ENCODE measurements at places on chromosomes 1 and 21.

GRCh38 chr1:26779098-26779668 lies 8.6 kb upstream of the PIGV start:
- peaks cover 79% of the 10 kb centered on the region for H3K36me3 ChIP-seq
- no peak overlapping the region for H3K4me3 ChIP-seq
- no peaks in the 10 kb centered on the region for H3K27me3 ChIP-seq
- peak overlapping the region; percentile 22 for H3K27ac ChIP-seq
- peaks cover 22% of the 10 kb centered on the region for H3K4me1 ChIP-seq

DNA sequence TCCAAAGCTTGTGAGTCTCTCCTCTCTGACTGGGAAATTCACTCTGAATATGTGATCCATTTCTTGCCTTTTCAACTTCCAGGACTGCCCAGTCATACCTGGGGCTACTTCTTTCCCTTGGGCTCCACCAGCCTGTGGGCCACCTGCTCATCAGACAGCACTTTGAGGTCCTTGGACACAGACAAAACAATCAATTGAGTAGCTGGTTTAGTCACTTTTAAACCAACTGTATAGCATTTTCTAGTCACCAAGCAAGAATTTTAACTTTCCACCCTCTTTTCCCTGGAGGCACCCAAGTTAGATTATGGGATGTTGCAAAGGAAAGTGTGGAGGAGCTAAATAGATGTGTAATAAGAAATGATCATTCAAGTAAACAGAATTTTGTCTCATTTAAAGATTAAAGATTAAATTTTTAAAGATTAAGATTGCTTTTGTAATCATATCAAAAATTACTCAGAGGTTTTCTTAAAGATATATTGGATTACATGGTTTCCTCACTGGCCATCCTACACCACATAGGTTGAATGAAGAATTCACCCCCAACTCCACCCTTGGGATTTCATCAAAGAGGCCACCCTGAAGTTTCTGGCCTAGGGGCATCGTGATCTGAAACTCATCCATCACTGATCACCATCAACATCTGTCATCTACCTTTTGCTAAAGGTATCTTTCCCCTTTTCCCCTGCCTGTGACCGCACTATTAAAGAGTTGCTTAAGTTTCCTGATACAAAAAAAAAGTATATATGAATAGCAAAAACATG lies 219.2 kb upstream of the NR5A2 start:
- no peak overlapping the region for H3K27ac ChIP-seq
- no peaks in the 10 kb centered on the region for H3K36me3 ChIP-seq
- H3K4me3 ChIP-seq, result no peak overlapping the region
- H3K27me3 ChIP-seq, result no peaks in the 10 kb centered on the region

- peak overlapping the region; percentile 37 for H3K27ac ChIP-seq
- H3K36me3 ChIP-seq, result peaks cover 55% of the 10 kb centered on the region
- no peak for DNase-seq
- peaks cover 46% of the 10 kb centered on the region for H3K4me1 ChIP-seq
These were observed 25.0 kb downstream of the RCSD1 start for GRCh38 chr1:167654975-167655575.

DNA sequence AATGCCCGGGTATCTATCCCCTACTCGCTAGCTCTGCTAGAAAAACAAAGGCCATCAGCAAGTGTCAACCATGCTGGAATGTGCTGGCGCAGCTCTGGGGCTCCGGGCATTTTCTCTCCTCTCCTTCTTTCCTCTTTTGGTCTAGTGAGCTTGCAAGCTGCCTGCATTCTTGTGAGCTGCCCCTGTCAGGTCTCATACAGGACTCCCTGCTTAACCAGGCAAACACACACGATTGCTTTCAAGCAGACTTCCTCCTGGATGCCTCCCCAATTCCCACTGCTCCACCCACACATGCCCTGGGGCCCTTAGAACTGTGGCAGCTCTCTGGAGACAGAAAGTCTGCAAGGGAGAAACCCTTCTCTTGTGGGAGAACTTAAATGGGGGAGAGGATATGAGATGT lies 35.7 kb upstream of the SUCO start:
- DNase-seq, result no peak
- H3K4me1 ChIP-seq, result no peaks in the 10 kb centered on the region
- H3K27ac ChIP-seq, result no peak overlapping the region
- no peaks in the 10 kb centered on the region for H3K36me3 ChIP-seq
- H3K4me3 ChIP-seq, result no peak overlapping the region

- no peak overlapping the region for H3K27ac ChIP-seq
- H3K36me3 ChIP-seq, result no peaks in the 10 kb centered on the region
- H3K4me3 ChIP-seq, result no peak overlapping the region
- peaks cover 14% of the 10 kb centered on the region for H3K27me3 ChIP-seq
- peak; percentile 41 for DNase-seq
These were observed 13.0 kb downstream of the CHIT1 start for GRCh38 chr1:203216274-203217138.

GRCh38 chr1:116396769-116397168 lies 23.7 kb downstream of the ATP1A1 start:
- H3K36me3 ChIP-seq, result peaks cover 94% of the 10 kb centered on the region
- DNase-seq, result no peak
- peaks cover 11% of the 10 kb centered on the region for H3K4me1 ChIP-seq
- H3K27me3 ChIP-seq, result no peaks in the 10 kb centered on the region
- no peak overlapping the region for H3K4me3 ChIP-seq

DNA sequence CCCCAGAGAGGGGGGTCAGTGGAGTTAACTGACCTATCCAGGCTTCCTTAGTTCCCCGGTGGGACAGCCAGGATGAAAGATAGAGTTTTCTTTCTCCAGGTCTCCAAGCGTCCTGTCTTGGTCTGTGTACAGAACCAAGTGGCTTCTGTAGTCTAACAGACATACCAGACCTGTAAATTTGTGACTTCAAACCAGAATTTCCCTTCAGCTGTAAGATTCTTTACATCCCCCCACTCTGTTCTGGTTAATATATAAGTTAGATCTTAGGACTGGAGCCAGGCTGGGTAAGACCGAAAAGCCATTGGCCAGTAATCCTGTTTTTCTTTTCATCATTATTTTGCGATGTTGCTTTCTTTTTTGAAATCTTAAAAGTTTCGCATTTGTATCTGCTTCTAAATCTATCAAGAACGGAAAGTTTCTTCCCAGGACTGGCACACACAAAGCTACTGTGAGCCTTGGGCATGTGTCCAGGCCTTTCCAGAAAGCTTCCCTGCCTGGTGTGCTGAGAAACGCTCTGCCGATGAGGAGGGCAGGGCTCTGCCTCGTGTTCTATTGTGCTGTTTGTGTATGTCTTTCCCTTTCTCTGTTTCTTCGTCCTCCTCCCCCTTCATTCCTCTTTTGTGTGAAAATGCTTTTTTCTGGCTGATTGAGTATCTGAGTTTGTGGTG lies 72.3 kb downstream of the RGL1 start:
- no peak overlapping the region for H3K4me3 ChIP-seq
- H3K36me3 ChIP-seq, result peaks cover 4% of the 10 kb centered on the region

DNA sequence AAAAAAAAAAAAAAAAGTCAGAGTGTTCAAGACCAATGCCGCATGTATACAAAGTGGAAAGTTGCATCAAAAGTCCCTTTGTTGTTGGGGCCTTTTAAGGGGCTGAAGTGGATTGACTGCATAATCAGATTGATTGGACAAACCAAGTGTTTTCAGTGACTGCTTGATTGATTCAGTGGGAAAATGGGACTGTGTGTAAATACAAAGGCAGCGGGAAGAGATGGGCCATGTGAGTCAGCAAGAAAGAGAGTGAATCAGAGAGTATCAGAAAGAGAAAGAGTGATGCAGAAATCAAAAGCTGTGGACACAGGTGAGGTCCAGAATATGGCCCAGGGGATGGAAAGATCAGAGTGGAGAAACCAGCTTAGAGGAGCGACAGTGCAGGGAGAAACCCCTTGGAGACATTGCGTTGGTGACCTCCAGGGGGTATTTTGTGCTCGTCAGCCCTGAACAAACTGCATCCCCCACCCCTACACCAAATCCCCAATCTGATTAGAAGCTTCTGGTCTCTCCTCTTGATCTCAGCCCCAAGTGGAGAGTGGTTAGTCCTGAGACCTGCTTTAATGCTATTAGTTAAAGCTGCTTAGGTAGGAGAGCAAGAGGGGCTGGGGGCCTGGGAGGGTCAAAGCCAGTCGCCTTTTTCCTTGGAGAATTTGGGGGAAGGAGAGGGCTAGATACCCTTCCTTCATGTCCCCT lies 5.1 kb upstream of the ETV3L start:
- peaks cover 10% of the 10 kb centered on the region for H3K4me1 ChIP-seq
- no peak overlapping the region for H3K4me3 ChIP-seq
- H3K36me3 ChIP-seq, result no peaks in the 10 kb centered on the region
- H3K27me3 ChIP-seq, result peaks cover 50% of the 10 kb centered on the region
- DNase-seq, result no peak

DNA sequence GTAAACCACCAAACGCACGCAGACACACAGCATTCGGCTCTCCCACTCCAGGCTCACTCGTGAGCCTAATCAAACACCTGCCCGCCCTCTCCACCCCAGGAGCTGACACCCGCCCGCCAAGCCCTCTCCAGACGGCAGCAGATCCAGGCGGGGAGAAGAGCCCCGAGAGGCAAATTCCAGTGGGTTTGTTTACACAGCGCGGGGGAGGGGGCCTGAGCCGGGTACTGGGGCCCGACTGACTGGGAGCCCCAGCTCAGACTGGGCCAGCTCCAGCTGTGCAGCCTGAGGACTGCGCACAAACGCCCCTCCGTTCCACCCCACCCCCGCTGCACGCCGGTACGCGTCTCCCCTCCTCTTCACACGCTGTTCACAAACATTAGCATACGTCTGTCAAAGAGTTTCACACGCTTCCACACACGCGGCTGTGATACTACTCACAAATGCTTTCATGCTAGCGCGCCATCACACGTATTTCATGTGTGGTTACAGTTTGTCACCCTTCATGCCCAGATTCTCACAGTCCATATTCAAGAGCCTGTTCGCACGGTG lies 1.0 kb upstream of the EFNA1 start:
- DNase-seq, result no peak
- no peaks in the 10 kb centered on the region for H3K36me3 ChIP-seq
- H3K4me3 ChIP-seq, result peak overlapping the region; percentile 75
- peaks cover 18% of the 10 kb centered on the region for H3K4me1 ChIP-seq
- H3K27ac ChIP-seq, result no peak overlapping the region

DNA sequence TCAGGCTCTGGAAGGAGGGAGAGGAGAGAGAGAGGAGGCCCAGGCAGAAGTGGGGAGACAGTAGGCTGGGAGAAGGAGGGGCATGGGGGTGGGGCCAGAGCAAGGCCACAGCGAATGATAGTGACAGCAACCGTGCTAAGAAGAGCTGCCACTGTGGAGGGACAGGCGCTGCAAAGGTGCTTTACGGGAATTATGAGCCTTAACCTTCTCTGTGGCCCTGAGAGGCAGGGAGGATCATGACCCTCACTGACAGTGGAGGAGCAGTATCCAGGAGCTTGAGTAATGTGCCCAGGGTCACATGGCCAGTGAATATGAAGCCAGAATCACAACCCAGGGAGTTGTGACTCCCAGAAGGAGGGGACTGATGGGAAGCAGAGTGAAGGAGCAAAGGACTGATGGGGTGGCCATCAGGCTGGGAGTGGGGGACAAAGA lies 53.4 kb upstream of the RPL11 start:
- no peak overlapping the region for H3K4me3 ChIP-seq
- H3K36me3 ChIP-seq, result no peaks in the 10 kb centered on the region
- no peak overlapping the region for H3K27ac ChIP-seq
- no peak for DNase-seq

GRCh38 chr1:173112129-173112528 lies 61.4 kb upstream of the TNFSF18 start:
- H3K4me3 ChIP-seq, result no peak overlapping the region
- no peak for DNase-seq
- H3K36me3 ChIP-seq, result no peaks in the 10 kb centered on the region
- no peak overlapping the region for H3K27ac ChIP-seq

GRCh38 chr1:9676815-9677393 lies 25.4 kb downstream of the PIK3CD start:
- H3K27ac ChIP-seq, result peak overlapping the region; percentile 4
- H3K4me1 ChIP-seq, result peaks cover 27% of the 10 kb centered on the region
- no peaks in the 10 kb centered on the region for H3K27me3 ChIP-seq
- no peak for DNase-seq
- H3K36me3 ChIP-seq, result peaks cover 66% of the 10 kb centered on the region

DNA sequence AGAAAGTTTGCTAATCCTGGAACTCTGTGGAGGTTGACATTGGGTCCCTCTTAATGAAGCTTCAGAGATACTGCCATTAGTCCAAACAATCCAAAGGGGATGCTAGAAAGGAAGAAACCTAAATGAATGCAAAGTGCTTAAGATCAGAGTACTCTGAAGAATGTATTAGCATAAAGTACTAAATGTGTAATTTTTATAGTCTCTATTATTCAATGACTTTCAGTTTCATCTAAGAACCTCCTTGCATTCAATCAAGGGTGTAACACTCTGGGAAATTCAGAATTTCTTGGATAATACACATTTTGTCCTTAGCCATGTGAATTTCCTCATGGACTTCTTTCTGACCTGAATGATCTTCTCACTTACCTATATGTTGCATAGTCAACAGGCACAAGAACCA lies 1078.5 kb upstream of the ADGRL4 start:
- H3K4me3 ChIP-seq, result no peak overlapping the region
- no peak for DNase-seq

- peaks cover 51% of the 10 kb centered on the region for H3K4me1 ChIP-seq
- H3K36me3 ChIP-seq, result peaks cover 56% of the 10 kb centered on the region
- no peaks in the 10 kb centered on the region for H3K27me3 ChIP-seq
These were observed 7.9 kb upstream of the PIK3CD start for GRCh38 chr1:9643351-9644256.

DNA sequence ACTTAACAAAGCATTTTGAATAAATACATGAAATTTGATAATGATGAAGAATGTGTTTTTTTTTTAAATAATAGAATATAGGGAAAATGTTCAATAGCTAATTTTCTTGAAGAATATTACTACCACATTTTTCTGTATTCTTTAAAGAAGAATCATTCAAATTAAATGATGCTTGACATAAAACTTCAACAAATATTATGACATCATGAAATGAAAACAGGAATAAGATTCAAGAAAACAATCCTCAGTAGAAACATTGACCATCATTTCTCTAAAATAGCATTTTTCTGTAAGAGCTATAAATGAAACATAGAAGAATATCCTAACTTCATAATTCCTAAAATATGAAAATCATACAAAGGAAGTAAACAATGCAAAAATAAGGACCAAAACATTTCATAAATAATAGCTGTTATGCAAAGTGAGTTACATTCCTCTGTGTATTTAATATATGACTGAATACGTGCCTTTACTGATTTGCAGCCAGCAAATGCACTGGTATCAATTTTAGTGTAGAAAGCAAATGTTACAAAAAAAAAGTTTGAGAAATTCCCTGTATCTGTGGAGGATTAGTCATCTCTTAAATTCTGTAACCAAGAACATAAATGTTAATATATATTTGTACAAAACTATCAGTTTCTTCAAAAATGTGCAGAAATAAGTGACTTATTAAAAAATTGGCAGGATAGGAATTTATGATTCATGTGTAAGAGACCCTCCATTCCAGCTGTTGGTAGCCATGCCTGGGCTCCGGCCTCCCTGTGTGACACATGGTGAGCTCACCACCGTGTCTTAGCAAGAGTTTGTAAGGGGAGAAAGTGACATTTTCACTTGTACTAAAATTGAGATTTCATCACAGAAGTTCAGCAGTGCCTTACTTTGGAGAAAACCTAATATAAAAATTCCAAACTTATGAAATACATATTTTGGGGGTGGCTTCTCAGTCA lies 15.0 kb upstream of the PTPN14 start:
- no peak overlapping the region for H3K4me3 ChIP-seq
- no peaks in the 10 kb centered on the region for H3K36me3 ChIP-seq

GRCh38 chr1:48030696-48031365 lies 33.6 kb upstream of the TRABD2B start:
- DNase-seq, result no peak
- peaks cover 2% of the 10 kb centered on the region for H3K27me3 ChIP-seq
- H3K36me3 ChIP-seq, result no peaks in the 10 kb centered on the region
- no peak overlapping the region for H3K4me3 ChIP-seq
- H3K4me1 ChIP-seq, result no peaks in the 10 kb centered on the region
- H3K27ac ChIP-seq, result no peak overlapping the region

- no peak for DNase-seq
- H3K27ac ChIP-seq, result no peak overlapping the region
- H3K4me3 ChIP-seq, result no peak overlapping the region
- no peaks in the 10 kb centered on the region for H3K4me1 ChIP-seq
- H3K36me3 ChIP-seq, result no peaks in the 10 kb centered on the region
These were observed 127.7 kb upstream of the COL6A1 start for GRCh38 chr21:45853703-45854342.

All from activated T-helper 2 cell treated with anti-CD3 and anti-CD28 coated beads, Interferon-gamma antibody, Interleukin-2, Interleukin-4, amounts not matched to agents 10 μg/mL and 5 μg/mL and 100 μg/mL, durations not matched to agents 14 hours and 24 hours and 36 hours (primary cell).